Stimulated activated CD4-positive, alpha-beta T cell treated with anti-CD3 and anti-CD28 coated beads, Interleukin-2, amount 100 ng/mL, for 48 hours (primary cell): ENCODE measurements at places on chromosomes 5 and 9.

DNA sequence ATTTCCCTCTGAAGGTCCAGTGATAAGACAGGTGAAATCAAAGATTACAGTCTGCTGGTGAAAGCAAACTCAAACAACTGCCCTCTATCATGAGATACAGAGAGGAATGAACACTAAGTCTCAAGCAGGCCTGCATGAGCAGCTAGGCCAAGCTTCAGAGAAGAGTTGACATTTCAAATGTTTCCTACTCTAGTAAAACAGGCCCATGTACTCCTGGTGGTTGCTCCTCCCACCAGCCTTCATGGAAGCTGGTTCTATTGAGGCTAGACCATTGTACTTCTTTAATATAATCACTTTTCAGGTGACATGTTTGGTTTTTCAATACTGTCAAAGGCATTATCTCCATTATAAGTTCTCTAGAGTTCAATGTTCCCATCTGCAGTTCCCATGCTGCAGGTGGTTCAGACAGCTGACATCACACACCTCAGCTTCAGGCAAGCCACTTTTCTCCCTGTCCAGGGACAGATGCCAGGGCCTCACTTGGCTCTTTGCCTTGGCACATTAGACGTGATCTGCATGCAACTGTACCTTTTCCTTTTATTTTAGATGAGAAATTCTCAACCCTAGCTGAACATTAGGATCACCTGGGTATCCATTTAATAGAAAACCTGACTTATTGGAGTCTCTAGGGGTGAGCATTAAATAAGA is 89.8 kb downstream of the PIK3R1 start:
- DNase-seq = no peak

GRCh38 chr9:7115606-7116005 is 357.8 kb downstream of the KDM4C start:
- no peak for DNase-seq

DNA sequence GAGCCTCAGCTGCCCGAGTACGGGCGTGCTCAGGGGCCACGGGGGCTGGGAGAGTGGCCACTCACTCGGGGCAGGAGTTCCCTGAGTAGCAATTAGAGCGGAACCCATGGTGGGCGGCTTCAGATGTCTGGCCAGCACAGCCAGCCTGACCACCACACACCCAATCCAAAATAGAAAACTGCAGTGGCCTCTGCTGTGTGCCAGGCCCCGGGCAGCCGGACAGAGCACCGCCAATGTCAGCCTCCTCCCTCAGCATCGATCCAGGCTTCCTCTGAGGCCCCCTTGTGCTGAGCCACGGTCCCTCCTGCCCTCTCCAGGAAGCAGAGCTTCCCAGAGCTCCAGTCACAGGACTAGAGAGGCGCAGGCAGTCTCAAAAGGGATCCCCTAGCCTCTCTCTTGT is 2.7 kb downstream of the ADAMTS2 start:
- no peak for DNase-seq

DNA sequence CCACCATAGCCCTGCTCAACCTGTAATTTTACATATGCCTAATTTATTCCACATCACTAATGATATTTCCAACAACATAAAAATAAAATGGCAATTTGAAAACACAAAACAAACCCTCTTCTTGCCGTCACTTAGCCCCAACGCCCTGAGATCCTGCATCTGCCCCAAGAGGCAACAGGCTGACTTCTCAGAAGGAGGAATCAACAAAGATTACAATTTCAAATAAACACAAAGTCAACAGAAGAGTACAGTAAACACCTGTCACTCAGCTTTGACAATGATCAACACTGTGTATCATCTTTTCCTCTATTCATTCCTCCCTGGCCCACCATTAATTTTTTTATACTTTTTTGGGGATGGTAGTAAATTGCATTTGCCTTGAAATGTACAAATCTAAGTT is 19.8 kb downstream of the EPB41L4B start:
- no peak for DNase-seq

DNA sequence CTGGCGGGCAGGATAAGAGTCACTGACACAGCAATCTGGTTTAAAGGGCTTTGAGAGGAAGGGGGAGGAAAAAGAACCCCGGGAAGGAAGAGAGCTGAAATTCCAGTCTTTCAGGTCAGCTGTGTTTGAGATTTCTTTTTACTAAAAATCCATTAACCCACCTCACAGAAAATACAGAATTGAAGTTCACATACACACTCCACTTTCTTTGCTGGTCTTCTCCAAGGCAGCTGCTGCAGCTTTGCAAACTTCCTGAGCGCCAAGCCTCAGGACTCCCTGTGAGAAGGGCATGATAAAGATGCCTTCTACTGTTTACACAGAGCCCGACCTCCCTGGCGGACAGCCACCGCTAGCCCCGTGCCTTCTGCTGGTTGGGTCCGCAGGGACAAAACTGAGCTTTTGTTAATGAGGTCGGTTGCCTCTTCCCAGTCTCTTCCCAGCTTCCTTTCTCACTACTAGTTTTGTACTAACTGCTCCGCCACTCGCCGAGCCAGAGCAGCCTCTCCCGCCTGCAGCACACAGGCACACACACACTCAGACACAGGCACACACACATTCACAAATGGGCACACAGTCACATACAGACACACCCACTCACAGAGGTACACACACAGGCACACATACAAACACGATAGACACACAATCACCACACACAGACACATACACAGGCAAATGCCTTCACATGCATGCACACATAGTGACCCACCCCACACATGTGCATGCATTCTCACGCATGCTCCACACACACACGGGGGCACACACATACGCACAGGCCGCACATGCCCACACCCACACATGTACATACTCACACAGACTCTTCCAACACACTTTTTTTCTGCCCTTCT is at the start of gene FREM1:
Gene FREM1, minus strand, starts transcription at position 468 of the 845 bp plus-strand sequence. CDS start 41,451 bp downstream, outside the sequence.
- DNase-seq = no peak

DNA sequence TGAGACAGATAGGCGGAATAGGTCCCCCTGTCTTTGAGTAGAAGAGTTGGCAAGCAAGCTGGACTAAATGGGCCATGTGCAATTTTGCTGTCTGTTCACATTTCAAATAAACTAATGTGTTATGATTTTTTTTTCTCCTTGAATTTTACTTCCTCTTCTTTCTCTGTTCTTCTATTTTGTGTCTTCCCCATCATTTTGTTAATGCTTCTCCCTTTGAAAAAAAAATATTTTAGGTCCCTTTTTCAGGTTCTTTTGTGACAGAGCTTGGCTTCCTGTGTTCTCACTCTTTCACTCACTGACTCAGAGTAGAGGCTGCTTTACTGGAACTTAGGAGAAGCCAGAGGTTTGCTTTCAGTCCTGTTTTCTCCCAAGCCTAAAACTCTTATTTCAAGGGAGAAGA is 48.1 kb downstream of the PTCD2 start:
- DNase-seq = no peak

DNA sequence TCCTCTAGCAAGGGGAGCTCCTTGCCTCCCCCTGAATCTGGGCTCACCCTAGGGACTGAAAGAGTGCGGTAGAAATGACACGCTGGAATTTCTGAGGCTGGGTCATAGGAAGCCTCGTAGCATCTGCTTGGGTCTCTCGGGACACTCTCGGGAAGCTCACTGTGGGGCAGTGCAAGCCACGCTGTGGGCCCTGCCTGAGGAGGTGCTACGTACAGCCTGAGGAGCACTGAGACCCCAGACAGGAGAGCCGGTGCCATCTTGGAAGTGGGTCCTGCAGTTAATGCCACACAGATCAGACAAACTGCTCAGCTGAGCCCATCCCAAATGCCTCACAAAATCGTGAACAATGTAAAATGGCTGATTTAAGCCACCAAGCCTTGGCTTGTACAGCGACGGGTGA is 1.8 kb downstream of the MRPL36 start:
- DNase-seq = no peak

- DNase-seq = peak; percentile 66
These were observed 36.0 kb downstream of the SARDH start for GRCh38 chr9:133701981-133702797.

DNA sequence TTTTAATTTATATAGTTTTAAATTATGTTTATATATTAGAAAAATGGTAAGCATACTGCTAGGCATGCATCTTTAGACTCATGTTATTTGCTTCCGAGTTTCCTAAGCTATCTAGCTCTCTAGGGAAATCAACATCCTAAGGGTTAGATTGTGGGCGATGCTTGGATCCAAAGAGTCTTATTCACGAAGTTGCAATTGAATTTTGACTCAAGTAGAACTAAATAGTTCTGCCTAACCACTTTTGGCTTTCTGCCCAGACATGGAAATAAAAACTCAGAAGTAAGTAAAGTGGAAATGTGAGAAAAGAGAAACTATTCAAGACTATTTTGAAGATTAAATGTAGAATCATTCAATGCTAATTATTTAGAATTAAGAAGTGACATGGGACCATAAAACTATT is 440.4 kb downstream of the CDH18 start:
- no peak for DNase-seq

GRCh38 chr5:155008669-155009068 is 4.9 kb upstream of the KIF4B start:
- DNase-seq = no peak

DNA sequence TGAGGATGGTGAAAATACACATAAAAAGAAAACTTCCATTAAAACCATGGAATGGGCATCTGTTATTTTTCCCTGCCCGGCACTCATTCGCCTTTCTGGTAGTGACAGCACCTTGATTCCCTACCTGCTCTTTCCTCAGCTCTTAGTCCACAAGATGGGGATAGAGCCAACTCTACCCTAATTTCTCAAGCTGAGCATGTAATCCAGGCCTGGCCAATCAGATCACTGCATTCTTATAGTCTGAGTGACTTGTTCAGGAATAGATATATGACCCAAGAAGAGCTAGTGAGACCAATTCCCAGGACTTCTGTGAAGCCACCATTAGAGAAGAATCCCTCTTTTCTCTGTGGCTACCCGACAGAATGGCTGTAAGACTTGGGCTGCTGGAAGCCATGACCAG is 58.1 kb downstream of the TSSK1B start:
- DNase-seq = no peak
